ENCODE measurements at places on chromosomes 2 and 18. TPM values are rescaled to one million over a fixed set of nuclear protein-coding genes. Genes with fewer than 3 reads are reported as not detected.

The TMEM247 gene
- total RNA-seq: not detected

The SNORC gene
- 1.6 TPM for total RNA-seq

The GALNT14 gene
- 0.20 TPM for total RNA-seq

The HOXD9 gene
- total RNA-seq: not detected

The CD8B gene
- total RNA-seq: 0.80 TPM

The ANKRD62 gene
- not detected for total RNA-seq

The WIPF1 gene
- total RNA-seq: 372 TPM

The CHRND gene
- not detected for total RNA-seq

The CDH20 gene
- total RNA-seq: not detected

The FOXI3 gene
- not detected for total RNA-seq

The SPATA3 gene
- total RNA-seq: not detected

The FHOD3 gene
- not detected for total RNA-seq

The FBXO48 gene
- total RNA-seq: 1.9 TPM

The ACMSD gene
- not detected for total RNA-seq

The CROCC2 gene
- not detected for total RNA-seq

The LRRTM1 gene
- not detected for total RNA-seq

The DUSP2 gene
- total RNA-seq: 24.9 TPM

The AKAIN1 gene
- total RNA-seq: not detected

The IGFBP2 gene
- total RNA-seq: 24.9 TPM

The ALPI gene
- not detected for total RNA-seq

The RAD51AP2 gene
- total RNA-seq: not detected

The DNAJC5G gene
- not detected for total RNA-seq

The FEV gene
- total RNA-seq: not detected

The CNDP1 gene
- total RNA-seq: not detected

Measured in T-helper 2 cell treated with Interferon-gamma antibody and Interleukin-4, amounts not matched to agents 100 ng/mL and 5 ng/mL, for 36 hours (primary cell).